ENCODE measurements at places on chromosomes 6 and 20.

DNA sequence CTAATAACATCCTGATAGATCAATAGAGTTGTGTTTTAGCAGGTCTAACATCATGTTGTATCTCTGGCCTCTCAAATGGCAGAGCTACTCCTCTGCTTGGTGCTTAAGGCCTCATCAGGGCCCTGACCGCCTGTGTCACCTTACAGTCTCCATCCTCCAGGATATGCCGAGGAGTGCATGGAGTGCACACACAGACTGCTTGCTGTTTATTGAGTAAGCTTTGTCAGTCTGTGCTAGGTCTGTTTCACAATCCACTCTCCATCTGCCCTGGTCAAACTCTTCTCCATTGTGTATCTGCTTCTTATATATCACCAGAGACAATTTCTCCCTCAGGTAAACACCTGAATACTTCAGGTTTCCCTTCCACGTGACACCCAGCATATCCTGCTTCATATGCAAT, 136.1 kb downstream of the SLC24A3 start:
- no peak overlapping the region for H3K4me3 ChIP-seq
- DNase-seq: no peak
- no peaks in the 10 kb centered on the region for H3K4me1 ChIP-seq
- H3K36me3 ChIP-seq: no peaks in the 10 kb centered on the region
- H3K27ac ChIP-seq: no peak overlapping the region
- no peaks in the 10 kb centered on the region for H3K27me3 ChIP-seq

- no peaks in the 10 kb centered on the region for H3K27me3 ChIP-seq
- no peak overlapping the region for H3K27ac ChIP-seq
- no peak for DNase-seq
These were observed 156.9 kb downstream of the INSM1 start for GRCh38 chr20:20524756-20525155.

DNA sequence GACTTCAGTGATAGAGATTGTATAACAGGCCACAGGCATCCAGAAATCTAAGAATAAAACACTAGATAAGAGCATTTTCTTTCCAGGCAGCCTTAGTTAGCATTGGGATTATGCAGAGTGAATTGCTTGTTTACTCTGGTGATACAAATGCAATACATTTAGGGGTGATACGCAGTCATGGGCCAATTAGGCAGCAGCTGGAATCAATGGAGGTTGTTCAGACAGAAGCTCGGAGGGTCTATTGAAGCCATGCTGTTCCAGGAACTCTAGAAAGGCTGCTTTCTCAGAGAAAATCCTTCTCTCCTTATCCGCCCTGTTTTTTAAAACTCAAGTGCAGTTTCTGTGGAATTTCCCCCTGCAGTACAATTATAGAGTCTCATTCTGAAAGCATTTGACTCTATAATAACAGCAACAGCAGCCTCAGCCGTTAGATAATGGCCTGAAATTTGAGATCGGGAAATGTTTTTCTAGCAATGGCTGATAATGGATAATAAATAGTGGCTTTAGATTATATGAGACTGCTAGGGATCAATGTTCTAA, 364.3 kb upstream of the HS3ST5 start:
- no peak overlapping the region for H3K27ac ChIP-seq
- H3K4me3 ChIP-seq: no peak overlapping the region
- no peaks in the 10 kb centered on the region for H3K27me3 ChIP-seq
- no peaks in the 10 kb centered on the region for H3K4me1 ChIP-seq
- H3K36me3 ChIP-seq: no peaks in the 10 kb centered on the region
- DNase-seq: no peak

DNA sequence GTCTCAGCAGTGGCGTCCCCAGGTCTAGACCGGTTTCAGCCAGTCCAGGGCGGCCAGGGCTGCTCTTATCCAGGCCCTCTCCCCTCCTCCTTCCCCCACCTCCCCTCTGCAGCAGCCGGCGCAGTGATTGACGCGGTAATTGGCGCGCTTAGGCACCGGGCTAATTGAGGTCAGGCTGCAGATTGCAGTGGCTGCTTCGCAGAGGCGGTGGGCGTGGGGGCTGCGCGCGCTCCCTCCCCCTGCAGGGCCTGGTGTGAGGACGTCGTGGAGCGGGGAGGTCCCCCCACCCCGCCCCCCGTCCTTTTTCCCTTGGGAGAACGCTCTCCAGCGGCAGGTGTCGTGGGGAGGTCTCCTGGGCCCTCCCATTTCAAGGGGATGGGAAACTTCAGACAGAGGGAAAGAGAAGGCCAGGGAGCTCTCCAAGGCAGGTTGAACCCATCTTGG, 70.4 kb upstream of the BLCAP start:
- H3K36me3 ChIP-seq: no peaks in the 10 kb centered on the region
- H3K4me3 ChIP-seq: no peak overlapping the region
- no peaks in the 10 kb centered on the region for H3K4me1 ChIP-seq
- no peak for DNase-seq
- H3K27ac ChIP-seq: no peak overlapping the region

- peaks cover 30% of the 10 kb centered on the region for H3K36me3 ChIP-seq
- H3K27ac ChIP-seq: no peak overlapping the region
- no peaks in the 10 kb centered on the region for H3K27me3 ChIP-seq
- no peaks in the 10 kb centered on the region for H3K4me1 ChIP-seq
- no peak for DNase-seq
- no peak overlapping the region for H3K4me3 ChIP-seq
These were observed 136.1 kb upstream of the SUPT3H start for GRCh38 chr6:45513843-45514242.

DNA sequence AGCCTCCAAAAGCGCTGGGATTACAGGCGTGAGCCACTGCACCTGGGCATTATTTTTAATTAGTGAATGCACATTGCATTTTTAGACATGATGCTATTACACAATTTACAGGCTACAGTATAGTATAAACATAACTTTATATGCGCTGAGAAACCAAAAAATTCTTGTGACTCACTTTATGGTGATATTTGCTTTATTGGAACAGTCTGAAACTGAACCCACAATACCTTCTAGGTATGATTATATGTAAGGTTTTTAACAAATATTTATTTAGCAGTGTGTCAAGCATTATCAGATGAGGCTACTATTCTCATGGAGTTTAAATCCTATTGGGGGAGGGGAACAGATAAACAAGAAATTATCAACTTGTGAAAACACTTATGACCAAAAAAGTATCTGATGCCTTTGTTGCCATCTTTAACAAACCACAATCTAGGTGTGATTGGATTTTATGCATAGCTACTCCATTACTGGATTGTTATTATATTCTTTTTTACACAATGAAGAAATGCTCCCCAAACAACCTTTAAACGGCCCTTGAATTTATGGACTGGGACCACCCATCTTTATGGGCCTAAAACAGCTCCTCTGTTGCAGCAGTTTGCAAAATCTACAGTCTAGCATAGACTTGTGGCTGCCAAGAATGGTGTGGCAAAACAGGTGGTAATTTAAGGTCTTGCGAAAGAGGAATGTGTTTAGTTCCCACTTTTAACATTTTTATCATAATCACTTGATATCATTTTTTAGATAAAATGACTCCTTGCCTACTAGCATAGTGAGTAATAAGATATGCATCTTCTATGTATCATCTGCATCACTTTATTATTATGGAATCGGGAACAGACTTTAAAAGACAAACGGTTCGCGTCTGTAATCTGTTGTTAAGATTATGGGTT, 159.2 kb upstream of the C6orf118 start:
- DNase-seq: no peak
- no peak overlapping the region for H3K27ac ChIP-seq
- H3K4me1 ChIP-seq: no peaks in the 10 kb centered on the region
- H3K36me3 ChIP-seq: no peaks in the 10 kb centered on the region
- no peak overlapping the region for H3K4me3 ChIP-seq

- DNase-seq: no peak
- H3K27ac ChIP-seq: no peak overlapping the region
- H3K36me3 ChIP-seq: no peaks in the 10 kb centered on the region
- no peaks in the 10 kb centered on the region for H3K27me3 ChIP-seq
These were observed 247.0 kb downstream of the RIMS1 start for GRCh38 chr6:72133324-72133723.

GRCh38 chr6:96532399-96532798, 10.8 kb downstream of the UFL1 start:
- no peaks in the 10 kb centered on the region for H3K4me1 ChIP-seq
- no peak overlapping the region for H3K27ac ChIP-seq
- H3K36me3 ChIP-seq: peaks cover 70% of the 10 kb centered on the region
- no peak for DNase-seq
- H3K4me3 ChIP-seq: no peak overlapping the region

DNA sequence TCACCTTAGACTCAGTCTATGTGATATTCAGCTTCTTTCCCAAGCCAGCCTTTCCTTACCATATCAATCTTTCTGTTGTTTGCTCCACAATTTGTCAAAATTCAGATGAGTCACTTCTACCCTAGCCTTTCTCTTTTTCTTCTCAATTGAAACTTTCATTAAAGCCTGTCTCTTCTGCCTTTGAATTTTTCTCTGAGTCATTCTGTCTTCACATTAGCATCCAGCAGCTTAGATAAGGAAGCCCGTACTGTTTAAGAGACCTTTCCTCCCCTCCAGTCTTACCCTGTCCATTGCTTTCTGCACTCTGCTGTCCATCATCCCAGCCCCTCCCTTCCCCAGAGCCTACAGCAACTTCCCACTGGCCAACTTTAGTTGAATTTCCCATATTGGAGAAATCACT, 34.9 kb upstream of the RALGAPA2 start:
- H3K27ac ChIP-seq: no peak overlapping the region
- no peaks in the 10 kb centered on the region for H3K36me3 ChIP-seq

- no peak for DNase-seq
- H3K4me1 ChIP-seq: no peaks in the 10 kb centered on the region
- H3K36me3 ChIP-seq: no peaks in the 10 kb centered on the region
- H3K27me3 ChIP-seq: no peaks in the 10 kb centered on the region
- no peak overlapping the region for H3K4me3 ChIP-seq
These were observed 185.4 kb upstream of the SLC24A3 start for GRCh38 chr20:19026901-19027644.

- H3K27ac ChIP-seq: no peak overlapping the region
- no peaks in the 10 kb centered on the region for H3K36me3 ChIP-seq
- H3K4me1 ChIP-seq: no peaks in the 10 kb centered on the region
- H3K4me3 ChIP-seq: no peak overlapping the region
These were observed 182.9 kb upstream of the CST7 start for GRCh38 chr20:24766143-24766527.

- no peaks in the 10 kb centered on the region for H3K4me1 ChIP-seq
- no peaks in the 10 kb centered on the region for H3K27me3 ChIP-seq
- no peaks in the 10 kb centered on the region for H3K36me3 ChIP-seq
- DNase-seq: no peak
These were observed 662.6 kb downstream of the BCKDHB start for GRCh38 chr6:80769106-80769505.

DNA sequence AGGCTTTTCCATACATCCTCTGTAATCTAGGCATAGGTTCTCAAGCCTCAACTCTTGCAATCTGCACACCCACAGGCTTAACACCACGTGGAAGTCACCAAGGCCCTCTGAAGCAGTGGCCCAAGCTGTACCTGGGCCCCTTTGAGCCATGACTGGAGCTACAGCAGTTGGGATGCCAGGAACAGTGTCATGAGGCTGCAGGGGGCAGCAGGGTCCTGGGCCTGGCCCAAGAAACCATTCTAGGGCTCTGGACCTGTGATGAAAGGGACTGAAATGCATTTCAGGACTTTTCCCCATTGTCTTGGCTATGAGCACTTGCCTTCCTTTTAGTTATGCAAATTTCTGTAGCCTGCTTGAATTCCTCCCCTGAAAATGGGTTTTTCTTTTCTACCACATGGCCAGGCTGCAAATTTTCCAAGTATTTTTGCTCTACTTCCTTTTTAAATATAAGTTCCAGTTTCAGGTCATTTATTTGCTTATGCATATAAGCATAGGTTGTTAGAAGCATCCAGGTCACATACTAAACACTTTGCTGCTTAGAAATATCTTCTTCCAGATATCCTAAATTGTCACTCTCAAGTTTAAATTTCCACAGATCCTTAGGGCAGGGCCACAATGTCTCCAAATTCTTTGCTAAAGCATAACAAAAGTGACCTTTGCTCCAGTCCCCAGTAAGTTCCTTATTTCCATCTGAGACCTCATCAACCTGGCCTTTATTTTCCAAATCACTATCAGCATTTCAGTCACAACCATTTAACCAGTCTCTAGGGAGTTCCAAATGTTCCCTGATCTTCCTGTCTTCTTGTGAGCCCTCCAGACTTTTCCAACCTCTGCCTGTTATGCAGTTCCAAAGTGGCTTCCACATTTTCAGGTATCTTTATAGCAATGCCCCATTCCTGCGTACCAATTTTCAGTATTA, 48.6 kb upstream of the CD2AP start:
- no peaks in the 10 kb centered on the region for H3K27me3 ChIP-seq
- DNase-seq: no peak
- no peak overlapping the region for H3K4me3 ChIP-seq

- H3K36me3 ChIP-seq: peaks cover 22% of the 10 kb centered on the region
- H3K4me3 ChIP-seq: no peak overlapping the region
These were observed 41.9 kb downstream of the COX4I2 start for GRCh38 chr20:31679357-31680285.

- no peaks in the 10 kb centered on the region for H3K27me3 ChIP-seq
- DNase-seq: no peak
- H3K4me3 ChIP-seq: no peak overlapping the region
- no peaks in the 10 kb centered on the region for H3K36me3 ChIP-seq
- no peaks in the 10 kb centered on the region for H3K4me1 ChIP-seq
These were observed 12.1 kb downstream of the LGSN start for GRCh38 chr6:63307581-63308246.

- DNase-seq: no peak
- no peaks in the 10 kb centered on the region for H3K27me3 ChIP-seq
- H3K4me1 ChIP-seq: no peaks in the 10 kb centered on the region
- H3K36me3 ChIP-seq: no peaks in the 10 kb centered on the region
These were observed 1224.0 kb upstream of the ADGRB3 start for GRCh38 chr6:67411036-67411435.

- H3K27ac ChIP-seq: no peak overlapping the region
- no peak for DNase-seq
- H3K4me1 ChIP-seq: no peaks in the 10 kb centered on the region
- peaks cover 7% of the 10 kb centered on the region for H3K36me3 ChIP-seq
- no peaks in the 10 kb centered on the region for H3K27me3 ChIP-seq
- no peak overlapping the region for H3K4me3 ChIP-seq
These were observed 13.9 kb downstream of the RPS10 start for GRCh38 chr6:34412016-34412415.

- H3K4me3 ChIP-seq: no peak overlapping the region
- H3K4me1 ChIP-seq: no peaks in the 10 kb centered on the region
- no peak for DNase-seq
- no peaks in the 10 kb centered on the region for H3K36me3 ChIP-seq
These were observed 25.0 kb upstream of the RNF144B start for GRCh38 chr6:18362058-18362561.

GRCh38 chr6:115898246-115898645, 162.4 kb downstream of the FRK start:
- H3K27ac ChIP-seq: no peak overlapping the region
- no peaks in the 10 kb centered on the region for H3K4me1 ChIP-seq
- DNase-seq: no peak
- no peaks in the 10 kb centered on the region for H3K36me3 ChIP-seq

GRCh38 chr6:102680413-102680812, 1286.9 kb downstream of the GRIK2 start:
- H3K27ac ChIP-seq: no peak overlapping the region
- H3K36me3 ChIP-seq: no peaks in the 10 kb centered on the region
- no peaks in the 10 kb centered on the region for H3K27me3 ChIP-seq
- no peak for DNase-seq
- no peaks in the 10 kb centered on the region for H3K4me1 ChIP-seq

GRCh38 chr6:40930555-40930954, 108.5 kb downstream of the UNC5CL start:
- peaks cover 3% of the 10 kb centered on the region for H3K27me3 ChIP-seq
- DNase-seq: no peak
- H3K4me3 ChIP-seq: no peak overlapping the region
- H3K4me1 ChIP-seq: no peaks in the 10 kb centered on the region

- peak overlapping the region; percentile 53 for H3K4me3 ChIP-seq
- no peak for DNase-seq
- no peaks in the 10 kb centered on the region for H3K36me3 ChIP-seq
- H3K27ac ChIP-seq: peak overlapping the region; percentile 93
- peaks cover 39% of the 10 kb centered on the region for H3K4me1 ChIP-seq
These were observed 102.3 kb downstream of the HIVEP2 start for GRCh38 chr6:142842418-142843261.

Measured in CD4-positive, alpha-beta T cell (primary cell).